ENCODE measurements at places on chromosomes 16 and 17.

- no peak for DNase-seq
These were observed 7.1 kb upstream of the AKTIP start for GRCh38 chr16:53509906-53510703.

GRCh38 chr17:11086646-11087340 is 154.2 kb upstream of the SHISA6 start:
- DNase-seq = no peak

GRCh38 chr16:71319999-71320398 is 30.8 kb upstream of the CMTR2 start:
- DNase-seq = no peak

GRCh38 chr16:82105107-82105506 is 64.9 kb downstream of the MPHOSPH6 start:
- DNase-seq = no peak
